Activated naive CD4-positive, alpha-beta T cell (primary cell): ENCODE measurements at places on chromosomes 6 and 20.

DNA sequence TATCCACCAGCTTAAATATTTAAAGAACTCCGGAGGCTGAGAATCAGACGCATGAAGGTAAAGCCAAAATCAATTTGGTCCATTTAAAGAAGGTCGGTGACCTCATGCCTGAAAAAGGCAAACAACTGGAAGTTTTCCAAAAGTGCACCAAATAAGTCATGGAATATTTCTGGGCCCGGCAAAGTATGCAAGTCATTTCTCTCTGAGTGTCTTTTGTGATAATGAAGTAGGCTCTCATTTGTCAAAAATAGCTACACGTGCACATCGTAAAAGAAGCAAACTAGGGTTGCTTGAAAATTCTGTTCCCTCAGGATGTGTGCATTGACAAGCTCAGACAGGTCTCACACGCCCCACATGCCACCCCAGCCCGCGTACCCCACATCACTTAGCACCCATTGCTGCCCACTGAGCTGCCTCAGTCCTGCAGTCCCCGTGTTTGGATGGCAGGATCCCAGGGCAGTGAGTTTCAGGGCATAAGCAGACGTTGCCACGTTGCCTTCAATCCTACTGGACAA is 20.5 kb upstream of the PYGB start:
- DNase-seq: no peak

GRCh38 chr20:32762754-32763201 is 593 bp downstream of the DNMT3B start:
- no peak for DNase-seq

DNA sequence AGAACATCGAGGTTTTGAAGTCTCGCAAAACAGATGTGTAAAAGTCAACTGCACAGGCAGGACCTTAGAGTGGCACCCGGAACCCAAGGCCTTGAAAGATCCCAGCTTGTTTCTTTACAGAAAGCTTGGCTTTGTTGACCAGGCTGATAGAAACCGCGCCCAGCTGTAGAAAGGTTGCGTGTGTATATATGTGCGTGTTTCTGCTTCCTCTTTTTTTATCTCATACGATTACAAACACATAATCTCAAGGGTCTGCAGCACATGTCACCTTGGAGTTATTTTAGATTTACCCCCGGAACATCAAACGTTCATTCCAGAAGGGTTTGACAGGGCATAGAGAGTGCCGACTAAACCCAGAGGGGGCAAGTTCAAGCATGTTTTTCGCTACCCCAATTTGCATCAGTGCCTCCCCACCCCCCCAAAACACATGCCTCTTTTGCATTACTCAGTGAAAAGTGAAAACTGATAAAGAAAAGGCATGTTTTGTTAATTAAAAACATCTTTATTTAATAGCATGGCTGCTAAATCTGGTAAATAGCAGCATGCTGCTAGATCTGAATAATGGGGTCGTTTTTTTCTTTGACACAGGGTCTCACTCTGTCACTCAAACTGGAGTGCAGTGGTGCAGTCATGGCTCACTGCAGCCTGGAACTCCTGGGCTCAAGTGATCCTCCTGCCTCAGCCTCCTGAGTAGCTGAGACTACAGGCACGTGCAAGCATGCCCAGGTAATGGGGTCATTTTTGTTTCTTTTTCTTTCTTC is 33.2 kb upstream of the NCOA3 start:
- DNase-seq: no peak

- DNase-seq: no peak
These were observed 54.4 kb downstream of the GNAS start for GRCh38 chr20:58906894-58907293.
